Suprapubic skin (tissue), 4 donors: ENCODE measurements at places on chromosomes 7 and 10.

DNA sequence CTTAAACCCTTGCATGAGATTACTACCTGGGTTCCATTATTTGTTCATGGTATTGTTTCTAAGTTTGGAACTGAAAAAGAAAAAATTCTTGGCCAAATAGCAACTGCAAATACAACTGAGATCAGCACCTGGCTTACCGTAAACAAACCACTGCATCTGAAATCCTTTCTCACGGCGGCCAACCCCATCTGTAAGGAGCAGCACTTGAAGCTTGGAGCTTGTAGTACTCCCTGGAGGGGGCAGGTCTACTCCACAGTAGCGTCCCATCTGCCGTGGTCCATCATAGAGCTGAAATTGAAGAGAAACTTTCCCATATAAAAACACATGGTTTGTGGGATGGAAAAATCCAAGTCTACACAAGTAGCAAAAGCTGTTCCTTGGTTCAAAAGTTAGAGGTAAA is 109.9 kb downstream of the CUBN start:
- no peak for DNase-seq

DNA sequence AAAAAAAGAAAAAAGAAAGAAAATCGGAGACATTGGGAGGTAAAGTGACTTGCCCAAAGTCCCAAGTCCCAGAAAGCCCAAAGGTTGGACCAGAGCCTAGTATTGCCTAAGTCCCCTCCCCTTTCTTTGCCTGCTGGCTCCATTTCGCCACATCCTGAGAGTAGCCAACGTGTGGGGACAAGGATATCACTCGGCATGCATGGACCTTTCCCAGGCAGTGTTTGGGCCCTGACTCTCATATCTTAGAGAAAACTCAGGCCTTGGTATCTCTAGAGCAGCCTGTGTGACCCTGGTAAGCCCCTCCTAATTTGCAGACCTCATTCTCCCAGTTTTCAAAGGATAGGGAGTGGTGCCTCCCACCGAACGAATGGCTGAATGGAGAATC is 294.2 kb upstream of the ZMIZ1 start:
- no peak for DNase-seq

GRCh38 chr7:43137811-43138210 is 25.4 kb downstream of the HECW1 start:
- no peak for DNase-seq

DNA sequence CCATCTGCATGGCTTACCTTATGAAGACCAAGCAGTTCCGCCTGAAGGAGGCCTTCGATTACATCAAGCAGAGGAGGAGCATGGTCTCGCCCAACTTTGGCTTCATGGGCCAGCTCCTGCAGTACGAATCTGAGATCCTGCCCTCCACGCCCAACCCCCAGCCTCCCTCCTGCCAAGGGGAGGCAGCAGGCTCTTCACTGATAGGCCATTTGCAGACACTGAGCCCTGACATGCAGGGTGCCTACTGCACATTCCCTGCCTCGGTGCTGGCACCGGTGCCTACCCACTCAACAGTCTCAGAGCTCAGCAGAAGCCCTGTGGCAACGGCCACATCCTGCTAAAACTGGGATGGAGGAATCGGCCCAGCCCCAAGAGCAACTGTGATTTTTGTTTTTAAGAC is 12.4 kb downstream of the DUSP5 start:
- peak; percentile 34 for DNase-seq

DNA sequence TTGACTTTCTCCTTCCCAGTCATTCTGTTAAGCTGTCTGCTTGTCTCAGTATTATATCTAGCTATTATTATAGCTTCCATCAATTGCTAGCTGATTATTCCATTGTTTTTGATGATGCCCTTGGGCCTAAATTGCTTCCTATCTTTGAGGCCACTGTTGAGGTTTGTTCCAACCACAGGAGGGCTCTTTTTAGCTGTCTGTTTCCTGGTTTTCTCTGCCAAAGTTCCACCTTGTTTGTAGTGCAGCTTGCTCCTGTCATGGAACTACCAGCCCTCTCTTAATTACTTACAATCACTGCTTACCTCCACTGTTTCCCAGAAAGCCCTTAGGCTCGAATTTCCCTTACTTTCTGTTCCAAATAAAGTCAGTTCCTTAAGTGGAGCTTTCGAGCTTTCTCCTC is 118.7 kb upstream of the SEC61G start:
- no peak for DNase-seq

- no peak for DNase-seq
Measured at GRCh38 chr10:30155401-30155800, 96.0 kb upstream of the JCAD start.
